HTR-8/SVneo (cell line): ENCODE measurements at places on chromosomes 5 and 9.
A peak's percentile ranks its signal among the peaks of the same experiment; 100 is the strongest.

- DNase-seq = peak; percentile 54
Measured at GRCh38 chr9:88197781-88198340, 59.6 kb upstream of the SPATA31C2 start.

- DNase-seq = peak; percentile 75
Measured at GRCh38 chr9:127503947-127504886, 52.9 kb downstream of the LRSAM1 start.

DNA sequence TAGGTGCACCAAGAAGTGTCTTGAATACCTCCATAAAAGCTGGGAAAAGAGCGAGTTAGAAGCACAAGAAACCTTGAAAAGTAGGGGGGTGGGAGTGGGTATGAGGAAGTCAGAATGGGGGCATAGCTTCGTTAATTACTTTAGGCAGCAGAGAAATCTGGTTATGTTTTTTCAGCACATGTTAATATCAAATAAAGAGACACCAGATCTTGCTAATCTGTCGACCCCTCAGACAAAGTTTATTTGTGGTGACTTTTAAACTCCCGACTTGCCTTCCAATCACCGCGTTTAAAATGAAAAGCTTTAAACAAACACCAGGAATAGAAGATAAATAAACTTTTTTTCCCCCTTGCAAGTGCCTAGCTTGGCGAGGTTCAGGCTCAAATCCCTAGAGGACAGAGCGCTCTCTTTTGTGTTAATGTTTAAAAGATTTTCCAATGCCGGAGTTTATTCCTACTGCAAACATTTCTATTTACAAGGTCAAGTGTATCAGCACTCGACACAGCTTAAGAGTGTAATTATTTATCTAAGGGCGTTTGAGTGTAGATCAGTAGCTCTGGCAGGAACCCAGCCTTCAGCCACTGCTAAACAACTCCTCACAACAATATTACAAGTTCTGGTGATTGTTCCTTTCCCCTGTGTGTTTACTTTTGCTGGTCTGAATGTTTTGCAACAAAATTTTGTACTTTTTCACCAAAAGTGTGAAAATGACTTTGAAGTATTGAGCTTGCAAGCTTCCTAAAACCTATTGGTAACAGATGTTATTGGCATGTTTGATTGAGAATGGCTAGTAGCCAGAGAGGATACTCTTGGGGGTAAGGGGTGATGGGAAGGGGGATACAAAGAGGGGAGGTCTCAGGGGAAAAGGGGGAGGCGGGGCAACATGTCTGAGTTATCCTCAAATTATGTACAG, 3.8 kb downstream of the GAS1 start:
- no peak for DNase-seq

- no peak for DNase-seq
Measured at GRCh38 chr5:109676920-109677319, 12.8 kb upstream of the MAN2A1 start.

DNA sequence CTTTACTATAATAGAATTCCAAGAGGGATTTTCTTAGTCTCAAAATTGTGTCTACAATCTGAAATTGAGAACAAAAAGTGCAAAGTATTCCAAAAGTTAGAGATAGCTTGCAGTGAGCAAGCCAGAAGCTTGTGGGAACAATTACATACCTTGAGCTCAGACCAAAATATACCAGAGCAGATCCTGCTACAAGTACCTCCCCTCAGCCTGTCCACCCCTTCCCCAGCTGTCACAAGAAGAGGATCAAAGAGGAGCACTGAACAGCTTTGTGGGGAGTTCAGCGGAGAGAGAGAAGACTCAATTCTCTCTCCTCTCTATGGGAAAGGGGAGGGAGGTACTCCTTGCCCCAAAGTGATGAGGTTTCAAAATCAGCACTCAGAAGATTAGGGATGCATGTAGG, 869.2 kb upstream of the DMAC1 start:
- DNase-seq = no peak

DNA sequence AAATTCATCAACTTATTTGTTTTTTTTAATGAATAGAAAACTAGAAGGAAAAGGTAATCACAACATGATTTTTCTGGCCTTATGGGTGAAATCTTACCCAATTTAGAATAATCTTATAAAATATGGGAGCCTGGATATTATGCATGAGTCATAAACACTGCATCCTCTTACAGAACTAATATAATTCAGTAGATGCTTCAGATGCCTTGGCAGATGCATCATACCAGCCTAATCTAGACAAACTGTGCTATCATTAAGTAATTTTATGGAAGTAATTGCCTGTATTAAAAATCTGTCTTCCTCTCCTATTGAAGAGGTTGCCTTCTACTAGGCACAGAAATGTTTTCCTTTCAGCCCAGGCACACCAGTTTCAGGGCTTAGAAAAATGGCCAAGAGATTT, 2384.6 kb upstream of the WWC1 start:
- peak; percentile 4 for DNase-seq

DNA sequence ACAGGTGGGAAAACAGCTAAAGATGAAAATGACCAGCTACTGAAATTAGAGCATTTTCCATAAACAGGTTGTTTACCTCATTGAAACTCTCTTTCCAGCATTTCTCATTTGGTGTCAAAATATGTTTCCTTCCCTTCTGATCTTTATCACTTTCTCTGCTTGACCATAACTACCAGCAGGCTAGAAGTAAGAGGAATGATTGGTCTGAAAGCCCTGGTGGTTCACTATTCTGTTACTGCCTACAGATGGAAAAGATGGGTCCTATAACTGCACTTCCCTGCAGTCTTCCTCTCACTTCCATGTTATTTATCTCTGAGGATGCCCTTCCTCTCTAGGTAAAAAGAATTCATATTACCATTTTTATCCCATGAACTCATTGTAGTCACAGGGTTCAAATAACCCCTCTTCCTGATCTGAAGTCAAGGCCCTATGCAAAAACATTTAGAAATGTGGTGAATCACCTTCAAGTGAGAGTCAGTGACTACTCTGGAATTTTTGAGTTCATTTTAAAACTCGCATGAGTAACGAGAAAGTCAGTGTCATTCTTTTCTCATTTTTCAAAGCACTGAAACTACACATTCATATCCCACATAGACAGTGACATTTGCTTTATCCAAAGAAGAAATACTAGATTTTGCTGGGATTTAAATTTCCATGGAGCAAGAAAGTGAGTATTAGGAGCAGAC, 51.7 kb downstream of the ZNF474 start:
- DNase-seq = peak; percentile 28

DNA sequence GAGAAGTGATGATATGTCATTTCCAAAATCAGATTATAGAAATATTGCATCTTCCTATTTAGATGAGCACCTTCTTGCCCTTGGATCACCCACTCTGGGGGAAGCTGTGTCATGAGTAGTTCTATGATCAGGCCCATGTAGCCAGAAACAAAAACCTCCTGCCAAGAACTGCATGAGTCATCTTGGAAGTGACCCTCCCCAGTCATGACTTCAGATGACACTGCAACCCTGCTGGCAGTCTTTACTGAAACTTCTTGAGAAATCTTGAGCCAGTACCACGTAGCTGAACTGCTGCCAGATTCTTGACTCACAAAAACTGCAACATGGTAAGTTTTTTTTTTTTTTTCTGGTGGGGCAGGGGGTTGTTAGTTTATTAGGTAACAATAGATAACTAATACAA, 439.6 kb upstream of the PTGER4 start:
- DNase-seq = no peak

DNA sequence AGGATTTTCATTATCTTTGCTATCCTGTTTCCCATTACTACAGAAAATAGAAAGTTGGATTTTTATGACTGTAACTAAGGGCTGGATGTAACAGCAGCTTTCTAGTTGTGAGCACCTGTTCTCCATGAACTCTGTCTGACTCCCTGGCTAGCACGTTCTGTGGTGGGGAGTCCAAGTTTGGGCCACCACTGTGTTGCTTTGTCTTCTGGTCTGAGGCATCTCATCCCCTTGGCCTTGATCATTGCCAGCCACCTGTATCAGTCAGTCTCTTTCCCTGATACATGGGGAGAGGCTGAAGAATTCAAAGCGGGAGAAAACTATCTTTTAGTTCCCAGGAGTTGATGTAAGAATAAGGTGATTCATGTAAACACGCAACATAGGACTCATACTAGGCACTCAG, 33.4 kb downstream of the WDR70 start:
- DNase-seq = no peak

GRCh38 chr5:9337928-9338595, 207.8 kb downstream of the SEMA5A start:
- DNase-seq = no peak

GRCh38 chr5:14864181-14864812, 7.3 kb downstream of the ANKH start:
- no peak for DNase-seq

GRCh38 chr9:124733964-124734740, 37.0 kb downstream of the NR6A1 start:
- no peak for DNase-seq

- no peak for DNase-seq
Measured at GRCh38 chr9:120360046-120360445, 219.9 kb downstream of the CDK5RAP2 start.

- no peak for DNase-seq
Measured at GRCh38 chr5:127176769-127177168, 103.5 kb upstream of the C5orf63 start.

DNA sequence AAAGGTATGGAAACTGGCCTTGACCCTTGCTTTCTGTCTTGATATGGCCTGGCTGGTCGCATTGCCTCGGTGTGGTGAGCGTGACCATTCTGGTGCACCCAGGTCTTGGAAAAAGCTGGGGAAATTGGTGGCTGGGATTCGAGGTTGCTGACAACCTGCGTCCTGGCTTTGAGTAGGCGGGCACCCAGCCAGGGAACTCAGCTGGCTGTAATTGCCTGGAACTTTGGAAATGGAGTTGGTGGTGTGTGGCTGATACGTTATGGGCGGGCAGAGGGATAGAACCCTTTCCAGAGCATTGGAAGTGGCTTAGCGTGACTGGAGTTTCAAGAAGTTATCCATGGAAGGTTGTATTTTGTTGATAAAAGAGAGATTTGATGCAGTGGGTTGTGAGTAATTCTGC, 35.2 kb downstream of the KCNMB1 start:
- no peak for DNase-seq

GRCh38 chr9:110027671-110028081, 180.3 kb downstream of the C9orf152 start:
- no peak for DNase-seq

- DNase-seq = no peak
Measured at GRCh38 chr9:109708451-109708945, 71.5 kb upstream of the PALM2AKAP2 start.

- no peak for DNase-seq
Measured at GRCh38 chr9:36893184-36893583, 140.9 kb downstream of the PAX5 start.

GRCh38 chr5:1865948-1866347, 16.8 kb downstream of the IRX4 start:
- DNase-seq = no peak

DNA sequence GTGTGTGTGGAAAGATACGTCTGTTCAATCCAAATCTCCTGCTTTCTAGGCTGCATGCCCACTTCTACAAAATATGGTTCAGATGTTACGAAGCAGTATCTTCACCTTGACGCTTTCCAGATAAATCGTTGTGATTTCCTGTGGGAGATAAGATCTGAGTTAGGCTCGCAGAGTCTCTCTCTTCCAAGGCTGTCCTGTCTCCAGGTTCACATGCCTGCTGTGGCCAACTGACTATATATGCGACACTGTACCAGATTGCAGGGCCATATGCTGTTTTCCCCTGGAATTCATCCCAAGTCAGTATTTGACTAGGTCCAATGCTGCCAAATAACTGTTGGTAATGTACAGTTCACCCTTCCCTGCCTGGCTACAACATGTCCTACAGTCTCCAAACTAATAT, 47.9 kb downstream of the TMEM252 start:
- DNase-seq = no peak

DNA sequence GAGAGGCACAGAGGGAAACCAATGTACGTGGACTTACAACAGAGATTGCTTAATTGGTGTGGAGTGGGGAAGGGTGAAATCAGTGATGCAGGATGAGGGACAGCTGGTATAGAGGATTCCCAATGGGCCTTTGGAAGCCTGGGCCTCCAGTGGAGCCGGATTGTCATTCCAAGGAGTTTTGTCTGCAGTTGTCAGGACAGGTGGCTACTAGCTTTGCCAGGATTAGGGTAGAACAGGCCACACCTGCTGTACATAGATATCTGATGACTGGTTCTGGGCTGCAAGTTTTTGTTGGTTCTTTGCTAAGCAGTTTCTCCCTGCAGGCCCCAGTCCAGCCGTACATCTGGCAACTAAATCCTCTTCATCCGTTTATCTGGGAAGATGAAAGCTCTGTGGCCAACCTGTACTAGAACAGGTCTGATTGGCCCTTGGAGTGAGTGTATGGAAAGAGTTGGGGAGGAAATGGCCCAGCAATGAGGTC, 4.2 kb downstream of the SKP2 start:
- DNase-seq = peak; percentile 26

DNA sequence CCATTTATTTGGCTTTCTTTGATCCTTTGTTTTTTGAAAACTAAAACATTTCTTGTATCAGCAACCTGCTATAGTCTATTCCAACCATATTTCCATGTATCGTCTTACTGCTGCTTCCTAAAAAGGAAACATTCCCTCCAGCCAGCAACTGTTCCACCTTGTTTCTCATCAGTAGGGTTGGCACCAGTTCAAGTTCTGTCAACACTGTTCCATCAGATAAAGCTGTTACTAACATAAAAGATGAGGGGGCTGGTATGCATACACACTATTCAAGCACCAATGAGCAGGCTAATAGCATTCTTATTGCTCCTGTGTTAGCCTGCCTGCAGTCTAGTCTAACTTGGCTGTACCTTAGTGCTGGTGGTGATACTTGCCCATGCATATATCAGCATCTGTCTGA, 178.3 kb downstream of the CWC27 start:
- DNase-seq = no peak

GRCh38 chr5:180347702-180348101, 5.4 kb downstream of the GFPT2 start:
- no peak for DNase-seq

DNA sequence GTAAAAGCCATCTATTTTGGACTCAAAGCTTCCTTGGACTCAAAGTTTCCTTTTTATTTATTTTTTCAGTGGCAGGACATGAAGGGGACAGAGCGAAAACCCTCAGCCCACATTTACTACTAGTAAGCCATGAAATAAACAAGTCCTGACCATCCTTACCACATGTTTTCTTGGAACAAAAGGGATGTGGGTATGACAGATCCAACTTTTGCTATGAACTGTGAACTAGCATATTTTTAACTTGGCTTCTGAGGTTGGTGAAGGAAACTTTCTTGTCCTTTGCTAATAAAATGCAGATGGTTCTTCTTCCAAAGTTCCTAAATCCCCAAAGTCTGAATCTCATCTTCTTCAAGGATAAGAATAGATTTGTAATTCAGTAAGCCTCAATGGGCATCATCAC, 122.7 kb upstream of the TNC start:
- DNase-seq = no peak

- no peak for DNase-seq
Measured at GRCh38 chr9:129423216-129423615, 197.7 kb downstream of the C9orf50 start.

GRCh38 chr9:97717866-97718265, 20.7 kb upstream of the XPA start:
- DNase-seq = no peak

DNA sequence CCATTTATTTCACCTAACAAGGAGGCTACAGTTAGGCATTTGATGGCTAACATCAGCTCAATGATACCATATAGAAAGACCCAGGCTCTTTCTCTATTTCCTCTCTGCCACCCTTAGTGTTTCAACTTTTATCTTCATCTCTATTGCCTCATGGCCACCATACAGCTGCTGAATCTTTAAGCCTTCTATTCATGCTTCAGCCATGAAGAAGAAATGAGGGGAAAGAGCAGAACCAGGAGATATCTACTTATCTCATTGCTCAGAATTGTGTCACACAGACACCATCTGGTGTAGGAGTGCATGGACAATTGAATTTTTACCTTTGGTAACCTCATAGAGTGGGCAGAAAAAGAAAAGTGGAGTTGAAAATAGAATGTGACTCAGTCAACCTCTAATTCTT, 6.7 kb downstream of the GAPT start:
- DNase-seq = no peak
